ENCODE measurements at places on chromosomes 6 and 20.

DNA sequence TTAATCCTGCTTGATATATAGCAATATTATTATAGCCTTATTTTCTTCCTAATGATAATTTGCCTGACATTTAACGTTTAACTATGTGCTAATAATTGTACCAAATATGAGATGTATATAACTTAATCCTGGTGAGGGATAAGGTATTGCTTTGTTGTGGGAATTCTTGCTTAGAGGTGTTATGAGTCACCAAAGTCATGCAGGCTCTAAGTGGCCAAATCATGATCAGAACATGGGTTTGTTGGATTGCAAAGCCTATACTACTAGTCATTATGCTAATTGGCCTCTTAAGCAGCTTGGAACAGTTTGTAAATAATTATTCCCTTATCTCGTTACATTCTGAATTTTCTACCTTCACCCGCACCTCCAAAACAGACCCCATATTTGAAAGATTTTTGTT lies 21.9 kb upstream of the C6orf141 start:
- no peak for DNase-seq

DNA sequence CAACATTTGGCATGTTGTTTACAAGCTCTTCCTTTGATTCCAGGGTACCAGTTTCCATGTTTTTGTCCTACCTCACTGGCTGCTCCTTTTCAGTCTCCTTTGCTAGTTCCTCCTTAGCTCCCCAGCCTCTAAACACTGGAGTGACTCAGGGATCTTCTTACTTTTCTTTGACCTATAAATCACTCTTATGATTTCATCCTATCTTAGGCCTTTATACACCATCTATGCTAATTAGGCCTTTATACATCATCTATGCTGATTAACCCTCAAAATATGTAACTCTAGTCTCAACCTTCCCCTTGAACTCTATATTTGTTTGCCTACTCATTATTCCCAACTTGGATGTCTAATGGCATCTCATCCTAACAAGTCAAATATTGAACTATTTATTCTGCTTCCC lies 9.5 kb downstream of the TMEM30A start:
- peak; percentile 63 for DNase-seq

GRCh38 chr6:158524311-158524710 lies 35.6 kb upstream of the TMEM181 start:
- no peak for DNase-seq

GRCh38 chr6:108737594-108738546 lies 110.4 kb upstream of the ARMC2 start:
- DNase-seq: peak; percentile 93

- no peak for DNase-seq
These were observed 16.0 kb downstream of the ECT2L start for GRCh38 chr6:138811866-138812265.

GRCh38 chr6:137222381-137222780 lies 3.2 kb upstream of the IFNGR1 start:
- no peak for DNase-seq

Measured in stromal cell of bone marrow (primary cell).